Testis (tissue), 5 donors: ENCODE measurements at places on chromosomes 4 and X.

GRCh38 chr4:162891788-162892707 lies 274.6 kb downstream of the NAF1 start:
- DNase-seq: no peak

DNA sequence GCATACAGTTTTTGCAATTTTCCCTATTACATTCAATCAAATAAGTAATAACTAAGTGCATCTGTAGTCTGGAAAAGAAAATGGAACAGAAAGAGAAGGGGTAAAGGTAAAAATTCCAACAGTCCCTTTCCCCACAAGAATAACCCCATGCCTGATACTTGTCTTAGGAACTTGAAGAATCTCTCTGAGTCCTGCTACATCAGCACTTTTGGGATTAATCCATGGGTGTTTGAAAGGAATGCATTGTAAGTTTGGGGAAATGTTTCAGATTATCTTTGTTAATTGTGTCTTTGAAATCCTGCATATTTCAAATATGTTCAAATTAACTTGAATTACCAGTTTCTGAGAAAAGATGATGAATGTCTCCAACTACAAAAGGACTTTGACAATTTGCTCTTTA lies 667.3 kb upstream of the PRKX start:
- DNase-seq: no peak

GRCh38 chr4:80173401-80173800 lies 23.9 kb upstream of the PRDM8 start:
- DNase-seq: no peak

- DNase-seq: no peak
Observed at GRCh38 chr4:133638751-133639150, 489.7 kb downstream of the PCDH10 start.

- no peak for DNase-seq
Observed at GRCh38 chr4:1582227-1582626, 101.9 kb downstream of the FAM53A start.

DNA sequence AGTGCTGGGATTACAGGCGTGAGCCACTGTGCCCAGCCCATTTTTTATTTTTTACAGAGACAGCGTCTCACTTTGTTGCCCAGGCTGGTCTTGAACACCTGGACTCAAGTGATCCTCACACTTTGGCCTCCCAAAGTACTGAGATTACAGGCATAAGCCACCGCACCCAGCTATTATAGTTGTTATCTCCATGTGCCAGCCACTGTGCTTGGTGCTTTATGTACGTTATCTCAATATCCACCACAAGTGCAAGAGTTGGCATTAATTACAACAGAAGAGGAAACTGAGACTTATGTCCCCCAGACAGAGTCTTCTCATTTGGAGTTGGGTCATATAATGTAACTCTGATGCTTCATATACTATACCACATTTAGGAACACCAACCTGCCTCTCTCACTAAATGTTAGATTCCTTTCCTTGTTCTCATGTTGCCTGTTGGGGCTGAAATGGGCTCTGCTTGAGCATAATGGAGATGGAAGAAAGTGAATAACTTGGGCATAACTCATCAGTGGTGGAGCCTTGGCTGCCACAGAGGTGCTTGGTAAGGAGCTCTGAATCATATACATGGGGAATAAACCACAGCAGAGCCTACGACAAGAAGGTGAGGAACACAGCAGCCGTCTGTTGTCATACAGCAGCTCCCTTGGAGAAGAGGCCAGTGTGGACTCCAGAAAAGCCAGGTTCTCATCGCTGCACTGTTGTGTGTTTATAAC lies 84.3 kb downstream of the SPRY1 start:
- no peak for DNase-seq

- DNase-seq: no peak
Observed at GRCh38 chr4:79682161-79682560, 274.1 kb upstream of the GK2 start.

DNA sequence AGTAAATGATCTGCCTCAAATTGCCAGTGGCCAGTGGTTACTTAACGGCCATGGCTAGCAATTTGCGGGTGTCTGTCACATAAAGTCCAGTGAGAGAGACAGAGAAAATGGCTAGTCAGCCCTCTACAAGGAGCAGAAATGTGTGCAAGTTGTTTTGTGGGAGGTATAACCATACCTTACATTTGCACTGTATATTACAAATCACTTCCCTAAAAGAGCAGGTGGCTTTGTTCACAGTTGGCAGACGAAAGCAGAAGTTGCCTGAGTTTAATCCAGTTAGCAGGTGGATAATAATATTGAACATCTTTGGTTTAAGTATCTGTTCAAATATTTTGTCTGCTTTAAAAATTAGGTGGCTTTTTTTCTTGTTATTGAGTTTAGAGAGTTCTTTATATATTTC lies 15.6 kb downstream of the SRPX start:
- no peak for DNase-seq

GRCh38 chr4:186999686-187000085 lies 276.0 kb upstream of the FAT1 start:
- no peak for DNase-seq

- no peak for DNase-seq
Observed at GRCh38 chr4:101621120-101621519, 169.4 kb upstream of the BANK1 start.

DNA sequence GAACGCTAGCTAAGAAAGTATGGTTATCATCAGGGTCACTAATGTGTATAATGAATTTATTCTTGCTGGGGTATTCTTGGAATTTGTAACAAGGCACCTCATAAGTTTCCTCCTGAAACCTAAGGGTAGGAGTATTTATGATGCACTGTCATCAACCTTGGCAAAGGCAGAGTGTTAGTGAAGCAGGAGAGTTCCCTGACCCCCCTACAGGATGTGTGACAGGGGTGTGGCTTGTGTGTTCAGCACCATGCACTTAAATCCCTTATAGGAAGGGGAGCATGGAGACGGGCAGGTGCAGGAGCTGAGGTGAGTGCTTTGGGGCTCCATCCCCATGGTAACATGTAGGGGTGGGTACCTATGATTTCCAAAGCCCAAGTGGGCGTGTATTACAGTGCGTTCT lies 237.7 kb downstream of the GALNTL6 start:
- DNase-seq: no peak

DNA sequence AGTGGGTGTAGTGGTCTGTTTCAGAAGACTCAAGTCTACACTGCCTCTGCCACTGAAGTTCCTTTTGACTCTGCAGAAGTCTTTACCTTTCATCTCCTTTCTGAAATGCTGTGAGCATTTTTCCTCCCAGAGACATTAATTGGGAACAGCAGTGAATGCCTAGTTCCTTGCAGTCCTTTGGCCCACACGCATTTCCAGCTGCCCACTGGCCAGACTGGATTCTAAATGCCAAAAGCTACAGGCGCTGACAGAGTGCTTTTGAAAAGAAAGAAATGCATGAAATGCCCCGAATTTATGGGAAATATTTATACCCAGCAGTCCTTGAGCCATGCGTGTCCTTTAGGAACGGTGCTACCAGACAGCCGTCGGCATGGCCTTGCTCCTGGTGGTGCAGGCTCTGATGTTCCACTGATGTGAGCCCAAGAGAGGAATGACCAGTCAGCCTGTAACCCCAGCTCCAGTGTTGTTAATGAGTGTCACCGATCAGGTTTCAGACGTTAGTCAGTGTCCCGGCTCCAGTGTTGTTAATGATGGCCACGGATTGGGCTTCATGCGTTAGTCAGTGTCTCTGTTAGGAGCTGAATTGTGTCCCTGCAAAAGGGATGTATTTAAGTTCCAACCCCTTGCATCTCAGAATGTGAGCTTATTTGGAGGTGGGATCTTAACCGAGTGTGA lies 132.6 kb downstream of the TBL1X start:
- no peak for DNase-seq

GRCh38 chr4:98995183-98996055 lies at the start of gene METAP1:
TSS of gene METAP1 (plus strand) at chr4:98995721. CDS start at chr4:98995754, 33 bp downstream.
- peak; percentile 97 for DNase-seq
